ENCODE measurements at places on chromosomes 7 and 10.

DNA sequence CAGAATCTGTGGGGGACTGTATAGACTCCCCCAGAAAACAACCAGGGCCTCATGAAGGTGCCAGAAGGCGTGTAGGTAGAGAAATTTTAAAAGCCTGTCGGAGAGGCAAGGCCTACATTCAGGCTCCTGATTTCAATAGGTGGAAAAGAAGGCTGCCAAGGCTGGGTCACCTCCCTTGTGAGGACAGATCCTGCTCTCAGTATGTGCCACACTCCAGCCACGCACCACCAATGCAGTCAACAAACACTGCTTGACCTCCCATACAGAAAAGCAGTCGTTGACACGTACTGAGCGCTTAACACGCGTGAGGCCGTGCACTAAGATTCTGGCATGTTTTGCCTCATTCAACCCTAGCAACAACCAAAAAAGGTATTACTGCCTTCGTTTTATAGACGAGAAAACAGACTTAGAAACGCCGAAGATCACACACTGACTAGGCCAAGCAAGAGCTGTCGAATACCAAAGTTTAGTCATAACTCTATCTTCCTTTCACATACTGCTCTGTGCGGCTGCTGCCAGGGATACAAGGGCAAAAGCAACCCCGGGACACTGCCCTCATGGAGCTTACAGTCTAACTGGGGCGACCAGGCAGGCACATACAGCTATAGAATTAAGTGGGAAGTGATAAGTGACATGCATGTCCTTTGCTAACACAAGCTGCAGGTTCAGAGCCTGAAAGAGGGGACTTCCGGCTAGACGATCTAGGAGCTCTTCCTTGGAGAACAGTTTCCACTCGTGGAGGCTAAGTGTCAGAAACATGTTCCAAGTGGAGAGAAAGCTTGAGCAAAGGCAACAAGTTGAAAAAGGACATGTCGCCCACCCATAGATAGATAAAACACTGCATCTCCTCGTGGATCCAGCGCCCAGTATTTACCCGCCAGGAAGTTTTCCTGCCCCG lies 797 bp upstream of the NKX2-3 start:
- DNase-seq: no peak

DNA sequence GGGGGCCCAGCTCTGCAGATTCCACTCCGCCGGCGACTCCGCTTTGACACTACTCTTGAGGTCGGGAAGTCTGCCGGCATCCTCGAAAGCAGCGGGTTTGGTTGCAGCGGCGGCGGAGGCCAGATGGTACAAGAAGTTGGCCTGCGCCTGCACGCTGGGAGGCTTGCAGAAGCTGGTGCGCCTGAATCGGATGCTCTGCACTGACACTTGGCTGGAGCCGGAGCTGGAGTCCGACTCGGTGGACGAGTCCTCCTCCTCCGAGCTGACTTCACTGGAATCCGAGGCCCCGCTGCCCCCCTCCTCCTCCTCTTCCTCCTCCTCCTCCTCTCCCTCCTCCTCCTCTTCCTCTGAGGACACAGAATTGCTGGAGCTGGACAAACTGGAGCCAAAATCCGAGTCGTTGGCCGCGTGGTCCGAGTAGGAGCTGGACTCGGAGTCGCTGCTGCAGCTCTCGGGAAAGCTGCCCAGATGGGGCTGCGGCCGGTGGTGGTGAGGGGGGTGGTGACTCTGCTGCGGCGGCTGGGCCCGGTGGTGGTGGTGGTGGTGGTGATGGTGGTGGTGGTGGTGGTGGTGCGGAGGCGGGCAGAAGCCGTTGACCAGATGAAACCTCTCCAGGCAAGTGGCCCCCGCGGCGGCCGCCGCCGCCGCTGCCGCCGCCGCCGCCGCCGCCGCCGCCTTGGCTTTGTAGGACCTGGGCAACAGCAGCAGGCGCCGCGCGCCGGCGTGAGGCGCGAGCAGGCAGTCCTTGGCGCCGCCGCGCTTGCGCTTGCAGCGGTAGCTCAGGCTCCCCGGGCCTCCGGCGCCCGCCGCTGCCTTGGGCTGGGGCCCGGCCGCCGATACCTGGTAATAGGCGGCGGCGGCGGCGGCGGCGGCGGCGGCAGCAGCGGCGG lies 9.0 kb downstream of the SKIDA1 start:
- no peak for DNase-seq

DNA sequence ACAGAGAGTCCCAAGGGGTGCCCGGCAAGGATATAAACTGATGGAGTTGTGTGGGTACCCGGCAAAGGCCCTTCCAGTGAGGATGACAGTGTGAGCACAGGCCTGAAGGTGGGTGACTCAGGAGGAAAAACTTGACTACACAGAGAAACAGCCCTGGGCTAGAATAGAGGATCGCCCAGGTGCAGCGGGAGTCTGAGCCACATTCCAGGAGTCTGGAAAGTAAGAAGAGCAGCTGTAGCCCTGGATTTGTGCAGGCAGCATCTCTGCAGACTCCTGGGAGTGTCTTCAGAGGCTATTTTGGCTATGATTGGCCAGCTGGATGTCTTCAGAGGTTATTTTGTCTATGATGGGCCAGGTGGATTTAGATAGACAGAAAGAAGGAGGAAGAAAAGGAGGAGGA lies 367.6 kb upstream of the MKI67 start:
- no peak for DNase-seq

DNA sequence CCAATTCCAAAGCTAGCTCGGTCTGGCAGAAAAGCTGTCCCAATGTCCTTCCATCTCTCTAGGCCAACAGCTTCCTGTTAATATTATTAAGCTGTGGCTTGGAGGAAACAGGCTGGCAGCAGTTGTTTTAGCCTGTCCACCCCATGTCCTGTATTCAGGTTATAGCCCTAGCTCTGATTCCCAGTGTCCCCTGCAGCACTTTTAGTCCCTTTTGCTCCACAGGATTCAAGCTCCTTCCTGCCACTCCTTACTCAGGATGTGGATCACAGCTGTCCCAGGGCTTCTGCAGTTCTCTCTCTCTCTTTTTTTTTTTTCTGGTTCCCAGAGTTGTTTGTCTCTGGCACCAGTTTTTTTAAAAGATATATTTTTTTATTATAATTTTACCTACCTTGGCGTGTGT lies 85.2 kb downstream of the PPP1R17 start:
- DNase-seq: no peak

- DNase-seq: no peak
Measured at GRCh38 chr7:50346545-50347497, 42.3 kb downstream of the IKZF1 start.

DNA sequence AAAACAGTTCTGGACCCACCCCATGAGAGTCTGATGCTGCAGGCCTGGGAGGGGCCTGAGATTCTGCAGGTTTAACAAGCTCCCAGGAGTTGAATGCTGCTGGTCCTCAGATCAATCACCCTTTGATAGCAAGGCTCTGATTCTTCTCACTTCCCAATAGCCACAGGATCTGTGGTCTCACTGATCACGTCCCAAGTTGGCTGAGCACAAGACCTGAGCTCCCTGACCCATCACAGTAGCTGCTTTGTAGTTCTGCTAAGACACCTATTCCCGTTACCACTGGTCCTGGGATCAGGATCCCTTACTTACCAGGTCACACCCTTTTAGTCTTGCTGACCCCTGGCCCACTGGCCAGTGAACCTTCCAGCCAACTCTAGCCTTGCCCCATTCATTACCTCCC lies 372.8 kb downstream of the PHTF2 start:
- no peak for DNase-seq

- no peak for DNase-seq
Measured at GRCh38 chr10:77458986-77459590, 178.5 kb downstream of the KCNMA1 start.

DNA sequence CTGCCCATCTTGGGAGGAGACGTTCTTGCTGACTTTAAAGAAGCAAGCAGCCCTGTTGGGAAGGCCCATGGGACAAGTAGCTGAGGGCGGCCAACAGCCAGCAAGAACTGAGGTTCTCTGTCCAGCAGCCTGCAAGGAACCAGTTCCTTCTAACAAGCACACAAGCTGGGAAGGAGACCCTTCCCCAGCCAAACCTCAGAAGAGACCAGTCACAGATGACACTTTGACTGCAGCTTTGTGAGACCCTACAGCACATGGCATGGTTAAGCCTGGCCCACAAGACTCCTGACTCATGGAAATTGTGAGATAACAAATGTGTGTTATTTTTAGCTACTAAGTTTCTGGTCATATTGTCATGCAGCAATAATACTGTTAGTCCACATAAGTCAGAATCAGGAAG lies 99.9 kb downstream of the PRLHR start:
- no peak for DNase-seq

- no peak for DNase-seq
Measured at GRCh38 chr10:102632394-102633111, 11.7 kb upstream of the TRIM8 start.

GRCh38 chr10:19828278-19829049 lies 12.2 kb downstream of the PLXDC2 start:
- no peak for DNase-seq

DNA sequence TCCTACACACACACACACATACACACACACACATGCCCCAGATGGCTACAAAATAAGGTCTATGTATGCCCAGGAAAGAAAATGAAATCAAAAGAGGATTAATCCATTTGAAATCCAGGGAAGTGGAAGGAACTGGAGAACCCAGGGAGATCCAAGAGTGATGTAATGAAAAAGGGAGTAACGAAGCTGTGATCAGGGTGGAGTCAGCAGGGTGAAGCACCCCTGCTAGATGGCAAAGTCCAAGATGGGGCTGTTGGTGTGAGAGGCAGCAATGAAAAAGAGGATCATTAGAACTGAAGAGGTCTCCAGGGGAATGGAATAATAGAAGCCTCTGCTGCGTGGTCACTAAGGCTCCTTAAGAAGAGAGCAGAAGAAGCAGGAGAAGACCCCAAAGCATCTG lies 43.6 kb upstream of the IL6 start:
- no peak for DNase-seq

DNA sequence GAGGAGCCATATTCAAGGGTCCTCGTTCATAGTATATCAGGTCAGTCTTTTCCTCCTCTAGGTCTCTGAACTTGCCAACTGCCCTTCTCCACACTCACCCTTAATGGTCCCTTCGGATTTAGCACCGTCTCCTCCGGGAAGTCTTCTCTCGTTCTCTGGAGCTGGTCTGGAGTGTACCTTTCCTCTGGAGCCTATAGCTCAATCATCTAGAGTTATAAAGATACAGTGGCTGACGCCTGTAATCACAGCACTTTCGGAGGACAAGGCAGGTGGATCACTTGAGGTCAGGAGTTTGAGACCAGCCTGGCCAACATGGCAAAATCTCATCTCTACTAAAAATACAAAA lies 4.4 kb upstream of the SCD start:
- no peak for DNase-seq

DNA sequence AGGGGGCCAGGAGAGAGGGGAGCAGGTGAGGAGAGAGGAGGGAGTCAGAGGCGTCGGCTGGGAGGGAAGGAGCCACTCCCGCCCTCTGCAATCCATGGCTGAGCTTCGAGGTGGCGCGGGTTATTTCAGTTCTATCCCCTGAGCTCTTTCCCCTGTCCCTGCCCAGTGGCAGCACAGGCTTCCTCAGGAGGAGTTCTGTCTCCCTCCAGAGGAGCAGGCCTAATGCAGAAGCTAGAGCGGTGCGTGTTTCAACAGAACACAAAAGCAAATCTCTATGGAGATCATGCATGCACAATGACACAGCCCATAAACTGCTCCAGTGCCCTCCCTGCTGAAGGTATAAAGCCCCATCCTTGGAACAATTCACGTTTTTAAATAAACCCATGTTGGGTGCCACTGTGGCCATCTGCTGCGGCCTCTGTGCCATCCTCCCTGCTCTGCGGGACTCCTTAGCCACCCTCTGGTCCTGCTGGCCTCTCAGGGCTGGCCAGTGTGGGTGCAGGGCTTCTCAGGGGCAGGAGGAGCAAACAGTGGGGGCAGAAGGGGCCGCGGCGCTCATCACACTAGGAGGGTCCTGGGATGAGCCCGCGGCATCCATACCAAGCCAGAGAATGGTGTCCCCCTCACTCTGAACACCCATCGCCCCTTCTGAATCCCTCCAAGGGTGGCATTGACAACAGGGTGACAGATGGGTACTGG lies 192.6 kb upstream of the LYZL2 start:
- no peak for DNase-seq

GRCh38 chr7:150358433-150358832 lies 10.2 kb upstream of the REPIN1 start:
- no peak for DNase-seq

GRCh38 chr7:42192851-42193461 lies 44.1 kb downstream of the GLI3 start:
- DNase-seq: no peak

DNA sequence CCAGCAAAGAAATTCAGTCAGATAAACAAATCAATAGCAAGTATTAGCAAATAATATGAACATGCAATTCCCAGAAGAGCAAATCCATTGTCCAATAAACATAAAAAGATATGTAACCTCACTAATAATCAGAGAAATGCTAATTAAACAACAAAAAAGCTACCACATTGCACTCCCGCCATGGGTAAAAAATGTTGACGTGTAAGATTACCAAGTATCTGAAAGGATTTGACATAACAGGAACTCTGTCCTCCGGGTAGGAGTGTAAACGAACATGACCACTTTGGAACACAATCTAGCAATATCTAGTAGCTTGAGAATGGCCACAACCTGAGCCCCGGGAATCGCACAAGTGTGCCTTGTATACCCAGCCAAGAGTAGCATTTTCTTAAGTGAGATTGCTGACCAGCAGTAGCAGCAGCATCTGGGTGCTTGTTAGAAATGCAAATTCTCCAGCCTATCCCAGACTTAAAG lies 31.6 kb downstream of the DYDC1 start:
- DNase-seq: no peak

- DNase-seq: no peak
Measured at GRCh38 chr10:21083861-21084260, 186.8 kb upstream of the NEBL start.

Data from HS-5 (cell line).